Neural crest cell (in vitro differentiated cells): ENCODE measurements at places on chromosomes 5 and 9. TPM values are rescaled to one million over a fixed set of nuclear protein-coding genes. Genes with fewer than 3 reads are reported as not detected.
A peak's percentile ranks its signal among the peaks of the same experiment; 100 is the strongest.

SMIM32 gene
- total RNA-seq: 0.18 TPM in 1 of 2 replicates, not detected in the other

ANKRD34B gene
- 0.05 TPM in 1 of 2 replicates, not detected in the other for total RNA-seq

DNA sequence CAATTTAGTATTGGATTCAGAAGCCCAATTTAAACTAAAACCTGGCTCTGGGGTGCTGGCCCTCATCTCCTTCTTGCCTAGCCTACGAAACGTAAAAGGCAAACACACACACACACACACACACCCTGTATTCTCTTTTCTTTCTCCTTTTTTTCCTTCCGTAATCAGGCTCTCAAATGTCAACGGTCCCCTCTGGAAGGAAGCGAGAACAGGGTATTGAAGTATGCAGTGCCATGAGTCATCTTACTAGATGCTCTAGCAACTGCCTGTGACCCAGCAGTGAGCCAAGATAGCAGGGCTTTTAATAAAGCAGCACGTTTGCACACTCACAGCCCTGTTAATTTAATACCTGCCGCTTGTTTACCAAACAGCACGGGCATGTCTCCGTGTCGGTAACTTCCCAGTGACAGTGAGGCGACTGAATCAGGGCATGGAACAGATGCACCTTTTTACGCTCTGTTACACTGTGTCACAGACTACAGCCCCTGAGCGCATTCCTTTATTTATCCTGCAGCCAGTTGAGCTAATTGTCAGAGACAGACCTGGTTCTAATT, 243.8 kb downstream of the BNC2 start:
- no peak for DNase-seq
- H3K27me3 ChIP-seq: no peaks in the 10 kb centered on the region
- peak overlapping the region; percentile 51 for H3K27ac ChIP-seq

- peaks cover 56% of the 10 kb centered on the region for H3K4me1 ChIP-seq
- peak; percentile 4 for DNase-seq
- H3K27me3 ChIP-seq: no peaks in the 10 kb centered on the region
- peak overlapping the region; percentile 61 for H3K4me3 ChIP-seq
These were observed 538.2 kb upstream of the ZNF462 start for GRCh38 chr9:106324591-106325280.

ANKDD1B gene
- 0.20 and 0.28 TPM in 2 replicates for total RNA-seq

GRCh38 chr5:179873588-179874110, 15.0 kb upstream of the MRNIP start:
- DNase-seq: no peak
- peaks cover 14% of the 10 kb centered on the region for H3K36me3 ChIP-seq
- H3K27ac ChIP-seq: no peak overlapping the region
- no peak overlapping the region for H3K4me3 ChIP-seq

SAXO1 gene
- 0.14 TPM in 1 of 2 replicates, not detected in the other for total RNA-seq

- peaks cover 11% of the 10 kb centered on the region for H3K4me1 ChIP-seq
- H3K27ac ChIP-seq: no peak overlapping the region
- no peaks in the 10 kb centered on the region for H3K36me3 ChIP-seq
- DNase-seq: no peak
These were observed 116.7 kb downstream of the GOLPH3 start for GRCh38 chr5:32057187-32058096.

CFAP77 gene
- 0.23 and 0.27 TPM in 2 replicates for total RNA-seq
